ENCODE measurements at places on chromosomes 13 and 19.

DNA sequence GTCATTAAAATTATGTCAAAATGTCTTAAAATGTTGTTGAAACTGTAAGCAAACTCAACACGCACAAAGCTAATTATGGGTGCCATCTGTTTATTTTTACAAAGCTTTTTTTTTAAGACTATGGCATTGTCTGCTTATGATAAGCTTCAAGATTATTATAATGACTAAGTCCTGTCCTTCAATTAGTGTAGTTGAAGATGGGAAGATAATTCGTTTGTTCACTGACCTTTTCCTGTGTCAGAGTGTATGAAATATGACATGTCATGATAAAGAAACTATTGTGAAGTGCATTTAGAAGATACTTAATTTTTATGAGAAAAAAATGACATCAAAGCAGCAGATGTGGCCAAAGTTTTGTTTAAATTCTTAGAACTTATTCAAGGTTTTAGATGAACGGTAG lies 211.3 kb downstream of the PCCA start:
- DNase-seq = no peak

GRCh38 chr13:35474496-35475211 lies 1.8 kb downstream of the MAB21L1 start:
- no peak for DNase-seq

DNA sequence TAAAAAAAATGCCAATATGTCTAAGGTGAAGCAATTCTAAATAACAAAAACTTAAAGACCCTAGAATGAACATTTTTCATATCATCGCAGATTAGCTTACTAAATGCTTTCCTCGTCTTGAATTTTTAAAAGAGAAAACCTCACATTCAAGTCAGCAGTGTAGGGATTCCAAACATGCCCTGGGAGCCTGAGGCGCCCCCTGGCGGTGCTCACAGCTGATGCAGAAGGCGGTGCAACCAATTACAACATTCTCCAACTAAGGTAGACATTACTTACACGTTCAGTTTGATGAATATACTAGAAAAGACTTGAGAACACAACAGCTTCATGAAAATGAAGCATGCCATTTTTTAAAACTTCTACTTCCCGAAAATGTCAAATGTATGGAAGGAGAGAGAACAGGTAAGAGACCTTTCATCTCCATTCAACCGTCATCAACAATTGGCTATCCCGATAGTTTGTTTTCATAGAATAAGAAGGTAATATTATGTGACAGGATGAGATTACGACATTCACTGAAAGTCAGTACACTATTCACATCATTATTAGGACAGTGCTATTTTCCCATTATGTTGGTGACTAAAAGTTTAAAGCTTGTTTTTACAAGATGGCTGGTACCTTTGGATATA lies 304.4 kb downstream of the DCLK1 start:
- DNase-seq = no peak

- no peak for DNase-seq
These were observed 54.8 kb upstream of the SOX1 start for GRCh38 chr13:112012016-112012704.

DNA sequence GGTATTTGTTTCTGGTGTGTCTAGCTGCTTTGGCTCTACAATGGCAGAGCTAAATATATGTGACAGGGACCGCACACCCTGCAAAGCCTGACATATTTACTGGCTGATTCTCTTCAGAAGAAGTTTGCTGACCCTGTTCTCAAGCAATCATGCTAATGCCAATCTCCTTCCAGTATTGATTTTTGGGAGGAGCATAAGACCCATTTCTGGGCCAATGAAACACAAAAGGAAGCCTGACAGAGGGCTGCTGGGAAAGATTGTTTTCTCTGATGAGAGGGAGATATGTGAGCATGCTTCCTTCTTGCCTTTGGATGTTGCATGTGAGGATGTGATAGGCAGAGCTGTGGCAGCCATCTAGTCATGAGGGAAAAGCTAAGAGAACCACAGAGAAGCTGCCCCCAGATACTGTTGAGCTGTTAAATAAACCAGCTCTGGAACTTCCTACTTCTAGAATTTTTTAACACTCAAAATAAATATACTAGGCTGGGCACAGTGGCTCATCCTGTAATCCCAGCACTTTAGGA lies 31.4 kb upstream of the TPTE2 start:
- no peak for DNase-seq

DNA sequence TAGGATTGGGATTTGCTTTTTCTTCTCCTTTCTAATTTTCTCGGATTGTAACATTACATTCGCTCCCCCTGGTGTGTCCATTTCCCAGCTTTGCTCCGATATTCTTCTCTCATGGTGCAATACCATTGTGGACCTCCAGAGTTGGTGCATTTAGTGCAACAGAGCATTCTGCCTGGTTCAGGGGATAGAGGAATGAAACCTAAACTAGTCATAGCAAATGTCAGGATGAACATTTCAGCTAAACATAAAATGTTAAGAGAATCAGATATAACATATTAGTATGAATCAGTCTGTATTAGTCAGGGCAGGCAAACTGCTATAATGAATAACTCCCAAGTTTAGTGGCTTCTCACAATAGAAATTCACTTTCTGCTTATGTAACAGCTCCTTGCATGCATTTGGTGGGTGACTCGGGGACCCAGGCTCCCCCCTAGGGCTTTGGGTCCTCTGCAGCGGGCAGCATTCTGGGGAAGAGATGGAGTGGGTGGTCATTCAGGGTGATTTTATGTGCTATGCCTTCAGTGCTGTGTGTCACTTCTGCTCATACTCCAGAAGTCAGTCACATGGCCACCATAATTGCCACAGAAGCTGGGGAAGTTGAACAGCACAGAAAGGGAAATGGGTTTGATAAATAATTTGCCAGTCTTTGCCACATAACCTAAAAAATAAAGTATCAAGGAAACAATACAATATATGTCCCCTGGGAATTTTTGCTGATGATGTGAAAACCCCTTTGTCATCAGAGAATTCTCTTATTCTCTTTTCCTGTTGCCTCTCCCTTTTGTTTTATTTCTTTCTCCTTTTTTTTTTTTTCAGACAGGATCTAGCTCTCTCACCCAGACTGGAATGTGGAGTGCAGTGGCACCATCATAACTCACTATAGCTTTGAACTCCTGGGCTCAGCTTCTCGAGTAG lies 111.0 kb downstream of the HSPH1 start:
- DNase-seq = no peak

- DNase-seq = no peak
These were observed 239.0 kb downstream of the RGCC start for GRCh38 chr13:41696163-41697003.

GRCh38 chr13:52849291-52850071 lies 1.0 kb upstream of the PCDH8 start:
- DNase-seq = no peak

GRCh38 chr13:99661791-99662190 lies 160.5 kb downstream of the TM9SF2 start:
- DNase-seq = no peak

GRCh38 chr19:14683439-14683838 lies 6.4 kb upstream of the ZNF333 start:
- no peak for DNase-seq

GRCh38 chr13:46158983-46159382 lies 23.0 kb downstream of the LCP1 start:
- no peak for DNase-seq

DNA sequence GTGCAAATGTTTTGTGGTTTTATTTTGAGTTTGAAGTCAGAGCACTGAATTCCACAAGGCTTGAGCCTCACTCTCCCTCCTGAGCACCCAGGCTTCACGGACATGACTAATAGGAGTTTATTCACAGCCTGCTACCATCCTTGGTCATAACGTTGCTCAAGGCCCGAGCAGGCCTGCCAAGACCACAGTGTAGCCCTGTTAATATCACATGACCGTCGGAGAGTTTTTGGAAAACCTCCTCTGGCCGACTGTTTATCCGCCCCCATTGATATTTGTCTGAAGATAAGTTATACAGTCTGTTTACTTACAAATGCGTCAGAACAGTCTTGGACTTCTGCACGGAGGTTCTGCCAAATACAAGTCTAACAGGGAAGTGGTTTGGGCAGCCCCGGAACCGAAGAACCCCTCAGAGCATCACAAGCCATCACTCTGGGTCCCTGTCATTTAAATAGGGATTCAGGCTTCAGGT lies 89.9 kb downstream of the COL4A2 start:
- no peak for DNase-seq

GRCh38 chr19:35852029-35852780 lies at the start of gene NPHS1:
Gene NPHS1 (minus strand): TSS chr19:35852504. CDS start chr19:35851837, 667 bp downstream.
- DNase-seq = no peak

DNA sequence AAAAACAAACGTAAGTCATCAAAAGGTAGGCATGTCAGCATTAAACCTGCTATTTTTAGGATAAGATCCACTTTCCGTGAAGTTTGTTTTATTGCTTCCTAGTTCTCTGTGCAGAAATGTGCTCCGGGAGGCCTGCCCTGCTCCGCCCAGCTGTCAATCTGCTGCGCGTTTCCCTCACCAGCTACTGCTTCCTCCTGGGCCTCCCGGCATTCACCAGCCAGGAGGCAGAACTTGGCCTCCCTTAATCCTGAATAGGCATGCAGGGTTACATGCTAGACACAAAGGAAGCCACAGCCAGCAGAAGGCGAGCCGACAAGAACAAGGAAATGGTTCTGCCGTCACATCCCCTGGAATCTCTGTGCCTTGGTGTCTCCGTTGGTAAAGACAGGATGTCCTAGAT lies 386.2 kb downstream of the IRS2 start:
- DNase-seq = no peak

DNA sequence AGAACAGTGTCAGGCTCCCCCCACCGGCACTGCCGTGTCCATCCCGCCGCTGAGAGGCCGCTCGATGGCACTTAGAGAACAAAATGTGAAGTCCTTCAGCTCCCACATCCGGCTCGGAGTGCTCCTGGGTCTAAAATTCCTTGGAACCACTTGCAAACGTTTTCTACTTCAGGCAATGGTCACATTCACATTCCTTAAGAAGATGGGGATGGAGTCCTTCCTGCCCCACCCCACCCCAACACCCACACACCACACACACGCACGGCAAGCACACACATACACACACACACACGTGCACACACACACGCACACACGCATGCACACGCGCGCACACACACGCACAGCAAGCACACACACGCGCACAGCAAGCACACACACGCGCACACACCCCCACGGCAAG lies 83.4 kb downstream of the SOX1 start:
- DNase-seq = no peak

- no peak for DNase-seq
These were observed 6.9 kb downstream of the KIR3DL3 start for GRCh38 chr19:54731191-54731590.

DNA sequence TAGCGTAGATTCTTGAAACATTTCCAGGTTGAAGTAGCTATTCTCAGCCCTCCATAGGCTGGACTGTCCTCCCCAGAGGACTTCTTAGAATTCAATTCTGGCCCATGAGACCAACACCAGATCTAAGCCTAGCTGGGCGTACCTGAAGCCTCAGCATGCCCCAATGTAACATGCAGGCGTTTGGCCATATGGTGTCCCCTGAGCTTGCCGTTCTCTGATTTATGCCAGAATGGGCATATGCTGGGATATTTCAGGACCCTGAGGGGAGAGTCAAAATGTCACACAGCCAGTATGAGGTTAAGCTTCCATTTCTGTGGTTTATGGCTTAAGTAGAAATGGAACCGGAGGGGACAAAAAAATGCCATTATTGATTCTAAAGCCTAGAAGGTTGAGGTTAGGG lies 317.7 kb upstream of the OBI1 start:
- no peak for DNase-seq

DNA sequence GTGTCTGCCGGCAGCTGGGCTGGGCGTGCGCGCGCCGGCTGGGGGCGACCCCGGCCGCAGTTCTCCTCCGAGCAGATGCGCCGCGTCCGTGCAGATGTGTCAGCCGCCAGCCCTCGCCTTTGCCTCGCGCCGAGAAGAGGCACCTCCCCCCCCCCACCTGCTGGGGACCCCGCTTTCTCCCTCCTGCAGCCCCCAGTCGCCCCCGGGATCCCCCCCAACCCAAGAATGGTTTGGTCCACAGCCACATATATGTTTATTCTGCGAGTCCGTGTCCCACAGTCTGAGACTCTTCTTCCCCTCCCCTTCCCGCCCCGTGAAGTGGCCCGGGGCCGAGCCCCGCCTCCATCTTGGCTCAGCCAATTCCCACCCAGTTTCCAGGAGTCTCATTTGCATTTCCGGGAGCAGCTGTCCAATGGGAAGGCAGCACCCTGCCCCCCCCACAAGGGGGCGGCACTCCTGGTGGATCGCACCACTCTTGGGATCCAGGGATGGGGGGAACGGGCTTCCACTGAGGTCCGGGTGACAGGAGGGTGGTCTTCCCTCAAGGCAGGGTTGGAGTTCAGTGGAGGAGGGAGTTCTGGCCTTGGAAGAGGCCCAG lies 8.6 kb downstream of the ISOC2 start:
- no peak for DNase-seq

- DNase-seq = no peak
These were observed 1.3 kb downstream of the OSCAR start for GRCh38 chr19:54099190-54099902.

DNA sequence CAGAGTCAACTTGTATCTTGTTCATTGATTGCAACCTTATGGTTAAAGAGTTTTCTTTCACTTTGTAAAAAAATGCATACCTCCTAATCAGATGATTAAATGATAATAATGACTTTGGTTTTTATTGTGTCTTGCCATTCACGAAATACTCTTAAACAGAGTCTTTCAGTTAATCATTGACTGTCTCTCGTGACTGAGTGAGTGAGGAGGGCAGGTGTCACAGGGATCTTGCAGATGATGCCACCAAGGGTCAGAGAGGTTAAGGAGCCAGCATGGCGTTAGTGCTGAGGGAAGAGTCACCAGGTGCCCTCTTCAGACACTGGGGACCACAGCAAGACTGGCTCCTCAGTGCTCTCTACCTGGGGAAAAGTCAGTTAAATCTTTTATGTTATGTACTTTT lies 8.0 kb downstream of the GPATCH1 start:
- DNase-seq = no peak

- no peak for DNase-seq
These were observed 212.1 kb downstream of the KCNRG start for GRCh38 chr13:50227361-50227760.

- DNase-seq = no peak
These were observed 34.1 kb downstream of the PBX4 start for GRCh38 chr19:19584356-19584755.

DNA sequence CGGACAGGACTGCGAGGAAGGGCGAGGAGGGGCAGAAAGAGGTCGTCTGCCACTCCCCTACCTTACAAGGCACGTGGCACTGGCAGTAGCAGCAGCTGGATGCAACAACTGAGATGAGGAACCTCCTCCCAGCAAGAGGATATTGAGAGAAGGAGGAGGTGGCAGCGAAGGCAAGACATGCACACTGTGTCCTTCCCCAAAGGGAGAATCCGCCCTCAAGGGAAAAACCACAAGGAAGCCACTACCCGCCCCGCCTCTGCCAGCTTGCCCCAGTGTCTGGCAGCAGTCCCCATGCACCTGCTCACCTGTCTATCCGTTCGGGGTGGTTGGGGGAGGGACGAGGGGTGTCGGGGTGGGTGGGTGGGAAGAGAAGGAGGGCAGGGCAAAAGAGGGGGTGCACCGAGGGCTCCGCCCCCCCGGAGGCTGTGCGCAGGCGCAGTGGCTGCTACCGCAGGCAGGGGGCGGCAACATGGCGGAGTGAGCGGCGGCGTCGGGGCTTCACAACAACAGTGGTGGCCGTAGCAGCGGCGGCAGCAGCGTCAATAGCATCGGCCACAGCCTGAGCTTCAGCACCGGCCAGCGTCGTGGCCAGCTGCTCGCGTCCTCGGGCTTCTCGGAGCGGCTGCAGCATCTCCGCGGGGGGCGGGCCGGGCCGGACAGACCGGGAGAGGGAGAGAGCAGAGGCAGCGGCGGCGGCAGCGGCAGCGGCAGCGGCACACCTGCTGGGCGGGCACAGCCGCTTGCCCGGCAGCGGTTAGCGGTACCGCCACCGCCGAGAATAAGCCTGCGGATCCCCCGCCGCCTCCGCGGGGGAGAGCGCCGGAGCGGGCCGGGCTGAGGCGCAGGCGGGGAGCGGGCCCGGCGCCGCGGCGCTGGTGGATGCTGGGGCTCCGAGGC lies at the start of gene NBEA:
NBEA (plus strand) TSS at position 436 of the 897 bp plus-strand sequence. CDS start 551 bp downstream, outside the sequence.
- DNase-seq = peak; percentile 86

Data from activated naive CD8-positive, alpha-beta T cell treated with anti-CD3 and anti-CD28 coated beads, Interleukin-2, amount 10 ng/mL, durations not matched to agents 7 days and 5 days (primary cell).